ENCODE measurements at places on chromosomes 1 and 21. TPM values are rescaled to one million over a fixed set of nuclear protein-coding genes. Genes with fewer than 3 reads are reported as not detected.

Gene GJA4
- 0.15 TPM for total RNA-seq

Gene CATSPERE
- 0.44 TPM for total RNA-seq

Gene MAP7D1
- 124 TPM for total RNA-seq

Gene KRTAP19-3
- total RNA-seq = not detected

Gene BPNT1
- 33.9 TPM for total RNA-seq

Gene CFAP57
- 0.33 TPM for total RNA-seq

Gene PSRC1
- 13.2 TPM for total RNA-seq

Gene CKS1B
- total RNA-seq = 24.6 TPM

Gene SELE
- total RNA-seq = 0.17 TPM

Gene CFHR5
- total RNA-seq = not detected

Gene CCDC27
- total RNA-seq = not detected

Gene WDR26
- 97.3 TPM for total RNA-seq

Gene FAM177B
- total RNA-seq = not detected

Gene RYR2
- total RNA-seq = not detected

Gene LCE3E
- not detected for total RNA-seq

Gene ZSWIM5
- 1.3 TPM for total RNA-seq

Gene LIPI
- total RNA-seq = not detected

Gene TDRD10
- total RNA-seq = not detected

Gene UBE2G2
- 98.6 TPM for total RNA-seq

Gene ADAMTS4
- 2.3 TPM for total RNA-seq

Gene OR2L8
- total RNA-seq = not detected

Gene MATN1
- total RNA-seq = 0.33 TPM

Gene FNDC5
- 0.87 TPM for total RNA-seq

Gene OR10Z1
- not detected for total RNA-seq

Gene ATP6V1G3
- total RNA-seq = not detected

Gene VHLL
- not detected for total RNA-seq

Gene TTC24
- not detected for total RNA-seq
